ENCODE measurements at places on chromosomes 3 and 15.

- DNase-seq = no peak
Observed at GRCh38 chr3:143309705-143310104, 190.1 kb downstream of the CHST2 start.

GRCh38 chr15:71152542-71152941 lies 37.3 kb downstream of the THSD4 start:
- DNase-seq = no peak

DNA sequence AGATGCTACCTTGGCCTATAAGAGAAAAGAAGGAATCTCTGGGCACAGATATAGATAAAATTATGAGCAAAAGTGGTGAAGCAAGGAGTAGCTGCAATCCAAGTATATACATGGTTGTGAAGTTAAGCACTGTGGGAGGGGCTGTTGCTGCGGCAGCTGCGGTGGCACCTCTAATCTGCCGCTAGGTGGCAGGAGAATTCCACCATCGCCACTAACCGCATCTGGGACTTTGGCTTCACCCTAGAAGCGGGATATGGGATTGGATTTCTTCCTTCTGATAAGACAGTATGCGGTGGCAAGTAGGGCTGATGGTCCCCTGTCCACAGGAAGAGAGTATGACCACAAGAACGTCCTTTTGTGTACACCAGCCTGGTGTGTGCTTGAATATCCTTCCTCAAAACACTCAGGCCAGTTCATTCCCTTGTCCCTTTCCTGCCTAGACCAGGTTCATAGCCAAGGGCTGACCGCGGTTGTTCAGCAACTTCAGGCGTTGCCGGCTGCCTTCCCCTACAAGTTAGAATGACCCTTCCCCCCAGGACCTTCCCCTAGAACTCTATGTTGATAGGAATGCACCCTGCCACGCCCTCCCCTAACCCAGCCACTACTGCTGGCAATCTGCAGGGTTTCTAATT lies 5.1 kb downstream of the MAGEL2 start:
- no peak for DNase-seq

DNA sequence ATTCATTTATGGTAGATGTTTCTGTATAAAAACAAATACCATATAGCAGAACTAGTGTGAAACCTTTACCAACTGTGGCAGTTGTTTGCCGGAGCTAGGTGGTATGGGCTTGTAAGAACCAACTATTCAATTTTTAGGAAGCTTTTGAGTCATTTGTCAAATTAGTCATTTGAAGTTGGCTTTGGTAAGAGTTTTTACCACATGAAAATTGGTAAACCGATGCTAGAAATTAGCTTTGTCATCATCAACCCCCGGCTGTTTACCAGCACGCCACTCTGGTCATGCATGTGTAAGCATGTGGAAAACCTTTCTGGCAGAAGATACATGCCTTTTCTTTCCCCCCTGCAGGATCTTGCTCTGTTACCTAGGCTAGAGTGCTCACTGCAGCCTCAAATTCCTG lies 63.3 kb downstream of the IL1RAP start:
- no peak for DNase-seq

DNA sequence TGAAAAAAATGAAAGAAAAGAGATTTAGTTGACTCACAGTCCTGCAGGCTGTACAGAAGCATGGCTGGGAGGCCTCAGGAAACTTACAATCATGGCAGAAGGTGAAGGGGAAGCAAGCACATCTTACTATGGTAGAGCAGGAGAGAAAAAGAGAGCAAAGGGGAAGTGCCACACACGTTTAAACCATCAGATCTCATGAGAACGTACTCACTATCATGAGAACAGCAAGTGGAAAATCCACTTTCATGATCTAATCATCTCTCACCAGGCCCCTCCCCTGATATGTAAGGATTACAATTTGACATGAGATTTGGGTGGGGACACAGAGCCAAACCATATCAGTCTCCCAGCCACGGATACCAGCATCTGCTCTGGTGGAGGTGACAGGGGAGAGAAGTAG lies 50.8 kb upstream of the CPOX start:
- no peak for DNase-seq

- no peak for DNase-seq
Observed at GRCh38 chr3:10553591-10554235, 48.3 kb upstream of the ATP2B2 start.

GRCh38 chr15:74545776-74546656 lies 5.0 kb downstream of the ARID3B start:
- peak; percentile 60 for DNase-seq

DNA sequence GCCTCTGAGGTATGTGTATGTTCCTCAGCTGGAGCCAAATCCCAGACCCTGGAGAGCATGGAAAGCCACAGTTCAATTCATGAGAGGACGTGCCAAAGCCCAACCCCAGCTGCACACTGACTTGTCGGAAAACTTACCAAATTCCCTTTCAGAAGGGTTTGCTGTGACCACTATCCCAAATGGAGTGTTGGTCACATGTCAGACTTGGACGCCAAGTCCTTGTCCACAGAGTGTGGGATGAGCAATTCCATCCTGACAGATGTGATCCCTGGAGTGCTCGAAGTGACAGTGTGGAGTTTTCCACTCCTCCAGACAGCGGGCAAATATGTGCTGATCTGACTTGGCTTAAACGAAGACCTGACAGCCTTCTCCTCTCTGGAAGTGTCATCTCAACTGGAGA lies 71.2 kb downstream of the RORA start:
- no peak for DNase-seq

GRCh38 chr15:67906382-67906781 lies 66.5 kb upstream of the RNU6-1 start:
- DNase-seq = no peak

DNA sequence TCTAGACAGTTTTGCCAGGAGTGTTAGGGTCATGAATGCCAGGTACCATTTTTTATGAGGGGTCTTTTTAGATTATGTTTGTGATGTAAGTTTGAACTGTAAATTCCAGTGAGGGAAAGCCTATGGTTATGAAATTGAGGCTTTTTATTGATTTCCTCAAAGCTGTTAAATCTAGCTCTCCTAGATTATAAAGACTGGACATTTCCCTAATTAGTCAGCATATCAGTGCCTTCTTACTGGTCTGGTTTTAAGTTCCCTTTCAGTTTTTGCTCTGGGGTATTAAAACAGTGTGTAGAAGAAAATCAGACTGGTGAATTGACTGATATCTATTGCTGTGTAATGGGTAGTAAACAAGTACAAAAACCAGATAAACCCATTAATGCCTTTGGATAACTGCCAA lies 39.2 kb downstream of the LRRC49 start:
- DNase-seq = no peak

DNA sequence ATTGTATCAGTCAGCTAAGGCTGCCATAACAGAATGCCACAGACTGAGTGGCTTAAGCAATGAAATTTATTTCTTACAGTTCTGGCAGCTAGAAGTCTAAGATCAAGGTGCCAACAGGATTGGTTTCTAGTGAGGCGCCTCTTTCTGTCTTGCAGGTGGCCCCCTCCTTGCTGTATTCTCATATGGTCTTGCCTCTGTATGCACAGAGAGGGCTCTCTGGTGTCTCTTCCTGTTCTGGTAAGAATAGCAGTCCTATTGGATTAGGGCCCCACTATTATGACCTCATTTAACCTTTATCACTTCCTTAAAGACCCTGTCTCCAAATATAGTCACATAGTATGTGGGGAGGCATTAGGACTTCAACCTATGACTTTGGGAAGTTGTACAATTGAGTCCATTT lies 253.9 kb downstream of the EDEM1 start:
- no peak for DNase-seq

DNA sequence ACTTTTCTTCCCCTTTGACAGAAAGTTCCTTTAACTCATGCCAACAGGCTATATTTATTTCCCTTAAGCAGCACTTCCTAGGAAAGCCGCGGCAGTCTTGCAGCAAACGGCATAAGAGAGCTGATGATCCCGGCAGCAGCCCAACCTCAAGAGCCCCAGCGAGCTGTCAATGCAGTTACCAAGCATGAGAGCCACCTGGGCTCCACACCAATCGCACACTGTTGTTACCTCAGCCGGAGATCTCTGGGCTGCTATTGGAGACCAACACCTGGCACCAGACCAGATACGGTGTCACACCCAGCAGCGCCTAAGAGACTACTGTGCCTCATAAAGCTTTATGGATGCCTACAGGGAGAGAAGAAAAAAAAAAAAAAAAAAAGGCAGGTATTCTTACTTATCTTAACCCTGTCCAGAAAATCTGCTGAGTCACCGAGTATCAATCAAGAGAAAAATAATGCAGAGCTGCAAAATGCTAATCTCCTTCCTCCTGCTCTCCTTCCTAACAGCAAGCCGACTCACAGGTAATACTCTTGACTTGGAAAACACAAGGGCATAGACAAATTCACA lies 11.7 kb downstream of the ABCC5 start:
- no peak for DNase-seq

- no peak for DNase-seq
Observed at GRCh38 chr3:72095521-72095920, 310.6 kb upstream of the PROK2 start.

- DNase-seq = no peak
Observed at GRCh38 chr3:32140943-32141342, 34.5 kb downstream of the GPD1L start.

DNA sequence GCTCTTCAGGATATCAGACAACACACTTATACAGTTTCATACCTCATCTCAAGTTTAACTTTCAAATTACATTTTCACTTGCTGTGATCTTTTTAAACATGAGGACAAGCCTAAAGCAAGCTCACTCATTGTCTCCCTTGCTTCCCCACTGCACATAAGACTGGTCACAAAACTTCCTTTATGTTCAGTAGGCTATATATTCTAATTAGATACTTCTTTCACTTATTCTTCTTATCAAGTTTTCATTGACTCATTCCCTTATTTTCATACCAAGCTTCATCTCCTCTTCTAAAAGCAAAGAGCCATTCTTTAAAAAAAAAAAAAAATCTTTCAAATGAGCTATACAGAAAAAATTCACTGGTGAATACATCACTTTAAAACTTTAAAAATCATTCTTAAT lies 62.6 kb downstream of the ESYT3 start:
- DNase-seq = no peak

- DNase-seq = no peak
Observed at GRCh38 chr15:61200626-61201025, 28.5 kb downstream of the RORA start.

DNA sequence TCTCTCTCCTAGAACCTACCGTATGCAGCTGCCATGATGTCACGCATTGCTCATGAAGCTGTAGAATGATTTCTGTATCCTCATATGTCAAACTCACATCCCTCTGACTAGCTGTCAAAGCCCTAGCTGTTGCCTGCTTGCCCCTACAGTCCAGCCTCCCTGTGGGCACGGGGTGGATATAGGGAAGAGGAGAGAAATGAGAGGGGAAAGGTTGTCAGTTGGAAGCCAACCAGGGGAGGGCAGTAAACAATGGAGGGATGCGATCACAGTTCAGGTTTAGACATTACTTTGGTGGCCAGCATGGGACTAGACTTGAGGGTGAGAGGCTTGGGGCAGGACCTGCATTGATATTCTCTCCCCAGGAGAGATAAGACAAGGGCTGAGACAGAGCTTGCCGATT lies 1.7 kb upstream of the HDGFL3 start:
- no peak for DNase-seq

DNA sequence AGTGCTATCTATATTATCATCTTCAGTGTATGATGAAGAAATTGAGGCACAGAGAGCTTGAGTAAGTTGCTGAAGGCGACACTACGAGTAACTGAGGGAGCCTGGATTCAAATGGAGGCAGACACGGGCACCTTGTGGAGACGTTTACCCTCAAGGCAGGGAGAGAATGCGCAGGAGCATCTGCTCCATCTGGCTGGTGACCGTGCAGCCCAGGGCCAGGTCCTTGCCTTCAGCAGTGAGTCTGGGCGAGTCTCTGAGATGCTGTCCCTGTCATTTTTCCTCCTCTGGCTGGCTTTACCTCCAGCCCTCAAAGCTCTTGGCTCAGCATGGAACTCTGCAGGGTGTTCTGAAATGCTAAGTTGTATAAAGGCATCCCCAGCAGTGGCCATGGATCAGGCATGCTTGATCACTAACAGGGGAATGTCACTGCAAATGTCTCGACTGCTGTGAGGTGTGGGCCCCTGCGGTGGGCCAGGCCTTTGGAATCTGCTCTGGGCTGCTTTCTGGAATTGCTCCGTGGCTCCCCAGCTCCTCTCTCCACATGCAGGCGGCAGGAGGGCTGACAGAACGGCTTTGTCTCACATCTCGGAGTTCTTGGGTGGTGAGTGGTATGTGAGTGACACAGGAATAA lies 19.7 kb downstream of the SPSB4 start:
- no peak for DNase-seq

DNA sequence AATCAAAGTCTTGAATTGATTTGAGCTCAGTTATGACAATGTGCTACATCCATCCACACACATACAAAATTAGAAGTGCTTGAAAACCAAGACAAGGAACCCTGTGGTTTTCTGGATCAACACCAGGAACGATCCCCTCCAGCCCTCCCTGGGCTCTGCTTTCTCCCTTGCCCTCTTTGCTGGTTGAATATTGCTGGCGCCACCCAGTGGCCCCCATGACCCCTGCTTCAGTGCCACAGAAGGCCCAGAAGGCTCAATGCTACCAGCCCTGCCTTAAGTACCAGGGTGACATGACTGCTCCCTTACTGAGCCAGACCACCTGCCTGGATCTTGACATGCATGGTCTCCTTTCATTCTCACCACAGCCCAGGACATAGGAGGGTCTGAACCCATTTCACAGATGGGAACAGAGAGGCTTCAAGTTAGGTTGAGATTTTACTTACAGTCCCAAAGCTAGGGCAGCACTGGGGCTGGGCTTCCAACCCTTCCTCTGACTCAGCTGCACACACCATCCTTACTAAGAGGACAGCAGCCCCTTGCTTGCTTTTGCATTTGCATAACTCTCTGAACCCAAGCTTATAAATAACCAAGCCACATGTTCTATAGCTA lies 15.0 kb downstream of the IL12A start:
- no peak for DNase-seq

DNA sequence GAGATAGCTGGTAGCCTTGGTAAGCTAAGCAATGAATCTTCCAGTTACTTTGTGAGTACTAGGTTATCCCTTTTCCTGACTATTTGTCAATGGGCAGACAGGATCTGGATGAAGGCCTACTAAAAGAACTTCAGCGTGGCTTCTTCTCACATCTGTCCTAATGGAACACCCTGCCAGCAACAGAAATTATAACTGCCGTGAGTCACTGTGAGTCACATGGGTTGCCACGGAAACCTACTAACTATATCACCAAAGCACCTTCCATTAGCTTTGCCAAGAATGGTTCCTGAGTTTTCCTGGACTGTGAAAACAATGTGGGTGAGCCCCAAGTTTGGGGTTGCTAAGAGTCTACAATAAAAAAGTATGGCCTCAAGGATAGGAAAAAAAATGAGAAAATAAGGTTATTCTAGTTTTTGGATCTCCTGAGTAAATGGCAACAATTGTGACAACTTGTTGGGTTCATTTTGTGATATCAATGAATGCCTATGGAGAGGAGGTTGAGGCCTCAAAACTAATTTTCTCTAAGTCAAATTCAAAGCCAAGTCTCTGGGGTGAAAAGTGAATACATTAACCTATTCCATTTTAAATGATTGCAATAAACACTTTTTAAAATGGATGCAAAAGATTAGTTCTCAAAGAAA lies 195.1 kb upstream of the ICE2 start:
- DNase-seq = no peak

- DNase-seq = no peak
Observed at GRCh38 chr3:172717493-172718088, 6.7 kb upstream of the NCEH1 start.

- DNase-seq = peak; percentile 85
Observed at GRCh38 chr3:46987743-46988401, 8.4 kb downstream of the NBEAL2 start.
